ENCODE measurements at places on chromosomes 4 and X.

GRCh38 chrX:66676413-66676812, 37.5 kb upstream of the EDA2R start:
- DNase-seq, result no peak

DNA sequence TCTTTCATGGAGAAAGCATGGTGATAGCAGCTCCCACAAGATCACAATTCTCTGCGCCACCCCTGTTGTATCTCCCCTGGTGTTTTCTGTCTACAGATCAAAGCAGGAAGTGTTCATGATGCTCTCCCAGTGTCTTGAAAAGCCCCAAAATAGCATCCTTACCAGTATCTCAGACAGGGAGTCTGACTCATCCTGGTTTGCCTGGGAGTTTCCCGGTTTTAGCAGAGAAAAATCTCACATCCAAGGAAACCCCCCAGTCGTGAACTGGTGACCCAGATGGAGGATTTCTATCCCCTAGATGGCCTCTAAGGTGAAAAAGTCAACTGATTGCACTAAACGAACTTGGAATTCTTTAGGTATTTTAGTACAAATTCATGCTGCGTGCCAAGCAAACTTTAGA, 64.3 kb upstream of the NR0B1 start:
- DNase-seq, result no peak

- no peak for DNase-seq
Observed at GRCh38 chr4:48483777-48484493, 792 bp downstream of the SLC10A4 start.

GRCh38 chrX:23503835-23504539, 163.3 kb upstream of the PRDX4 start:
- no peak for DNase-seq

DNA sequence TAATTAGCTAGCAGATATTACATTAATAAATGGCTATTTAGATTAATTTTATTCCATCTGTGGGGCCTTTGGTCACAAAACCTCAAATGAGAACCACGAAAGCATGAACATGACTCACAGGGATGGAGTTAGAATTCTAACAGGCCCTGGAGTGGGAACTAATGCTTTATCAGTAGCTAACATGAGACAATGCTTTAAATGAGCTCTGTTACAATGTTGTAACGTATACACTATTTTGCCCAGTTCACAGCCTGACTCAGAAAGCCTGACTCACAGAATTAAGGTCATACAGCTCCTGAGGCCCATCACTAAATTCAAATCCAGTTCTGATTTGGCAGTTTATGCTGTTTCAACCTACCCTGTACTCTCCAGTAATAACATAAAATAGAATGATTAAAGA, 23.2 kb downstream of the VEGFC start:
- no peak for DNase-seq

DNA sequence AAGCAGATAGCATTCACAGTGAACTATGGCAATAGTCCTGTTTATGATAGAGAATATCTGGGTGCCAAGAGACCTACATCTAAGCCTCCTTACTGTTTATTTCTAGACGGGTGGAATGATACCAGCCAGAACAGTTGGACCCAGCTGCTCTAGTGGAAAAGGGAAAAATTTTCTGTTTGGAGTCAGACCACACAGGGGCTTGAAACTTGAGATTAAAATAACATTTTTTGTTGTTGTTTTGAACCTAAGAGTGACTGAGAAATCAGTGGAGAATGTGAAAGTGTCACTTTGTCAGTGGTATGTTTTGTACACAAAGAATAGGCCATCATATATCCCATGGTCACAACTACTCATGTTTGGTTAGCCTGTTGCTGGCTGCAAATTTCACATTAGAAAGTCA, 105.7 kb downstream of the AGTR2 start:
- DNase-seq, result no peak

DNA sequence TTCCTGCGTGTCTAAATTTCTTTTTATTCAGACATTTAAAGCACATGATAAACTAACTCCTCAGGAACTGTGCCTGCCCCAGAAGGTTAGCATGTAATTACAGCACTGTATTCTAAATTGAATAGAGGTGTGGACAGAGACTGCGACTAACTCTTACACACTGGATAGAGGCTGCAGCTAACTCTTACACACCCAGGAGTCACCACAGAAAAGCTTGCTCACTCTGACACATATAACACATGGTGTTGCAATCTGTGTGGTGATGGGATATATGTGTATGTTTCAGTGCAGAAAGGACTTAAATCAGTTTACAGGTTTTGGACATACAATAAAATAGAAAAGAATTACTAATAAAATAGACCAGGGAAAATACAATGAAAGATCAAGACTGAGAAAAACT, 41.5 kb downstream of the SMAD1 start:
- DNase-seq, result no peak

DNA sequence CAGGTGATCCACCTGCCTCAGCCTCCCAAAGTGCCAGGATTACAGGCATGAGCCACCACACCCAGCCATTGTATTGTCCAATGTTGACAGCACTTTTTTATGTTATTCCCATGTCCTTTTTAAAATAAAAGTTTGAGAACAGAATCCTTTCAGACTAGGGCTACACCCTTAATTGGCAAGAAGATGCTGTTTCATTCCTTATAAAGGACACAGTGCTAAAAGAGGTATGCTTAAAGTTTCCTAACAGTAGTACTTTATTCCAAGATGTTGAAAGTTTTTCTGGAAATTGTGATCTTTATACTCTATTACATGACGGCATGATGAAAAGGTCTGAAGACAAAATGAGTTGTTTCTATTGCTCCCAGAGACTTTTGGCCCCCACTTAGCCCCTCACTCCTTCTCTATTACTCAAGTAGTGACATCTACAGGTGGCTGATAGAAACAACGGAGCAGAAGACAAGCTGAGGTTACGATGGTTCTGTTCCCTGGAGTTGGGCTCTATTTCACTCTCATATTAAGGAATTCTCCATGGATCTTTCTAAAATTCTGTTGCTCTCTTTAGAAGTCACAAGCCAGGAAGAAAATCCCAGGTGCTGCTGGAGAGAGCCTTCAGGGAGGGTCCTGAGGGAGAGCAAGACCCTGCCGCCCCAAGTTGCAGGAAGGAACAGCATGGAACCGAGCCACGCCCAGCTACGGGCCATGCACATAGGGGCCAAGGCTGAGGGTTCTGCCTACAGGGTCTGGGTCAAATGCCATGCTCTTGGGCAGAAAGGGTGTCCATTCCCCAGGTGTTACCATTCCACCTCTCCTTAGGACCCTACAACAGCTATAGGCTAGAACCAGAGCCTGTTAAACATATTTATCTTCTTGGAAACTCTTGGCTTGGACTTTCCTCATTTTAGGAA, 22.8 kb downstream of the RPL9 start:
- DNase-seq, result no peak

DNA sequence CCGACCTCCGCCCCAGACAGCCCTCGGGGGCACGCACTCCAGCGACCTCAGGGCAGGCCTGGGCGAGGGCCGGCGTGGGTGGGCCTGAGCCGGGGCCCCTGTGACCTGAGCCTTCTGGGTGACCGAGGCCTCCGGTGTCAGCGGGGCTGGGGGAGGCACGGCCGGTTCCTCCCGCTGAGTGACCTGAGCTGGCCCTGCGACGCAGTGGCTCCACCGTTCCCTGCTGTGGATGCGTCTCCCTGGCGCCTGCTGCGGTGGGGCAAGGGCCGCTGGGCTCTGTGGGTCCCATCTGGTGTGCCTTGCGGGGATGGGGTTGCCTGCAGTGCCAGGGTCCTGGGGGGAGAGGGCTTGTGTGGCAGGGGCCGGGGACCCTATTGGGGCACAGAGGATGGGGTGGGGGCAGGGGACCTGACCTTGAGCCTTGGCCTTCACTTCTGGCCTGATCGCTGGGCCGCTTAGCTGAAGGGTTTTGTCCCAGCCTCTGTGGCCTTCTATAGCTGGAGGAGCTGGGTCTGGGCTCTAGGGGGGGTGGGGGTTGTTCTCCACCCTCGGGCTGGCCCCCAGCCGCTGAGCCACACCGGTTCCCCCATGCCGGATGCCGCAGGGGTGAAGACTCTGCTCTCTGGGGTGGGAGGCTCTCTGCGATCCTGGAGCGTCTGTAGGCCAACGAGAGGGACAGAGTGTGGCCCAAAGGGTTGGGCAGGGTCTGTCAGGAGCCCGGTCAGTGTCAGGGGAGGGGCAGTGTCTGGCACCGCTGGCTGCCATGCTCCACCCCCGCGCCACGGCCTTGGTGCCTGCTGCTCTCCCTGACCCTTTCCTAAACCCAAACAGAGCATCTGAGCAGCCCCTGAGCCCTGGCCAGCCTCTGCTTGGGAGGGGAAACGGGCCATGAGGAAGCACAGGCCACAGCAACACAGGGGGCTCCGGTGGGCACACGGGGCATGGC, 2.3 kb downstream of the NAT8L start:
- DNase-seq, result no peak

DNA sequence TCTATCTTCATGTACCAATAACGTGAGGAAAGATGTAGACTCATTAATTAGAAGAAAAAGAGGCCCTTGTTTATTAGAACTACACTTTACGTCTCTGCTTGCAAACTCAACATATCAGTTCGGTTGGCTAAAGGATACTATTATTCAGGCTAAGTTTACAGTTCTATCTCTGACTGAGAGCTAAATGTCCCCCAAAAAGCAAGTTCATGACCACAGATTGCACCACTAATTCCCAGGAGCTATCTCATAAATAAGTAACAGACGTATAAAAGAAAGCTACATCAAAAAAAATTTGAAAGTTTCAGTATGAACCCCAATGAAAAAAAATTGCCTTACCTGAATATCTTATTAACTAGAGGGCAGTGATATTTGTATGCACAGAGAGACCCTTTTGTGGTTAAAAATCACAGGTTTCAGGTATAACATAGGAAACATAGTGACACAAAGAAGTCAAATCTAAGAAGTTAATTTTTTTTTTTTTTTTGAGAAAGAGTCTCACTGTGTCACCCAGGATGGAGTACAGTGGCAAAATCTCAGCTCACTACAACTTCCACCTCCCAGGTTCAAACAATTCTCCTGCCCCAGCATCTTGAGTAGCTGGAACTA, 128.9 kb downstream of the MAB21L2 start:
- DNase-seq, result no peak

- DNase-seq, result no peak
Observed at GRCh38 chr4:169314906-169315305, 44.1 kb upstream of the SH3RF1 start.

GRCh38 chr4:110508827-110509710, 33.1 kb downstream of the ENPEP start:
- DNase-seq, result no peak

- no peak for DNase-seq
Observed at GRCh38 chr4:11585506-11585905, 156.8 kb upstream of the HS3ST1 start.

DNA sequence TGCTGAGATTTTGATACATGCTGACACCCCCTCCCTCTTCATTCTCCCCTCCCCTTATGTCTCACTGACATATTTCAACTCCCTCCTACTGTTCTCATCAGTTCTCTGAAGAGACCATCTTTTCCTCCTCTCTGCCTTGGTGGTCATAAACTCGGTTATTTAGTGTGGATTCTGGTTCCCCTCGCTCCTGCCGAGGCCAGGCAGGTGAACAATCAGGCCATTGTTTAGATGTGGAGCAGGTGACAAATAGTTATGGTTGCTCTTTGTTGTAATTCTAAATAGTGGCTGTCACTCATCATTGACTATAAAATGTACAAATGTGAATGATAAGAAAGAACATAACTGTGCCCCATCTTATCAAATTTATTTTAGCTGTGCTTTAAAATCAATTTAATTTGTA, 324.6 kb downstream of the BCOR start:
- no peak for DNase-seq
